ENCODE measurements at places on chromosomes 3 and 15.
A peak's percentile ranks its signal among the peaks of the same experiment; 100 is the strongest.

DNA sequence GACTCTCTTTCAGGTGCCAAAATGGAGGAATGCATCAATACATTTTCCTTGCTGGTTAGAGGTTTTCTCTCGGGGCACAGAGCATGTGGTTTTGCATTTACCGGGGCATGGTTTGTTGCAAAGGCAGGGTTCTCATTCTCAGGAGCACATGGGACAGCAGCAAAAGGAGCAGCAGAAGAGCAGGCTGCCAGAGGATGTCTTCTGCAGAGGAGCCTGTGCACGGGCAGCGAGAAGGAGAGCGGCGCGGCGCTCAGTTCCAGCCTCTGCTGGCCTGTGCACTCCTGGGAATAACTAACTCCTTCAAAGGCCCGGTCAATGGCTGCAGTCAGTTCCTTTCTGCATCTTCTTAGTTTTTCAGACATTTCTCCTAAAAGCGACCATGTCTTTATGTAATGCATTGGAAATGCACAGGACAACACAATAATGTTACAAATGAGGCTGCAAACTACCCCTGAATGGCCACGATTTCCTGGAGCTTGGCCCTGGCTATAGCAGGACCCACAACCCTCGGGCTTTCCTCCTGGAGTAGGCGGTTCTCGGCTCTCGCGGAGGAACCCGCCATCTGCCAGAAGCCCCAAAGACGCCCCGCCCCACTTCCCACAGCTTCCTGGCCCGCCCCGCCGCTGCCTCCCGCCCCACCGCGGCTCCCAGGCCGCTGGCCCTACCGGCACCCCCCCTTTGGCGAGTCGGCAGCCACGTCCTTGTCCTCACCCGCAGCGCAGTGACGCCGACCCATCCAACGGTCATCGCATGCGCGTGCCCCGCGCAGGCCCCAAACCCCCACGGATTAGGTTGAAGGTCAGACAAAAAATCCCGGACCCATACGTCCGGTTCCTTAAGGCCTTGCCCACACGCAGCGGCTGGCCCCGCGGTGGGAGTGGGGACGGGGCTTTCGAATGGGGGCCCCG, at the start of gene C3orf62:
Gene C3orf62 (minus strand): TSS at position 758 of the 908 bp plus-strand sequence. CDS start 360 bp downstream, at position 398.
- DNase-seq, result peak; percentile 94

GRCh38 chr15:32828507-32829186, 110.8 kb downstream of the GREM1 start:
- DNase-seq, result no peak

DNA sequence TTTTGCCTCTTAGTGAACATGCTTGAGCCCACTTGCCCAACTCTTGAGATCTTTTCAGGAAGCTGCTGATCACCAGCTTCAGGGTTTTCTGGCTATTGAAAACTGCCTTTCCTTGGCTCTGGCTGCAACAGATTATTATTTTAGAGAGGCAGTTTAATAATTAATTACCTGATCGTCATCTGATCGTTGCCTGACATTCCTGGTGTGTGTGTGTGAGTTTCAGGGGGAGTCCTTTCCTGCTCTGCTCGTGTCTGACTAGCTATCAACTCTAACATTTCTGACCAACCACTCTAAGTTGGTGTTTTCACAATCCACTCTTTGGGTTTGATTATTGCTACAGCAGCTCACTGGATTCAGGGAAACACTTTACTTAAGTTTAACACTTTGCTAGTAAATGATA, 84.3 kb upstream of the SPATA16 start:
- no peak for DNase-seq

DNA sequence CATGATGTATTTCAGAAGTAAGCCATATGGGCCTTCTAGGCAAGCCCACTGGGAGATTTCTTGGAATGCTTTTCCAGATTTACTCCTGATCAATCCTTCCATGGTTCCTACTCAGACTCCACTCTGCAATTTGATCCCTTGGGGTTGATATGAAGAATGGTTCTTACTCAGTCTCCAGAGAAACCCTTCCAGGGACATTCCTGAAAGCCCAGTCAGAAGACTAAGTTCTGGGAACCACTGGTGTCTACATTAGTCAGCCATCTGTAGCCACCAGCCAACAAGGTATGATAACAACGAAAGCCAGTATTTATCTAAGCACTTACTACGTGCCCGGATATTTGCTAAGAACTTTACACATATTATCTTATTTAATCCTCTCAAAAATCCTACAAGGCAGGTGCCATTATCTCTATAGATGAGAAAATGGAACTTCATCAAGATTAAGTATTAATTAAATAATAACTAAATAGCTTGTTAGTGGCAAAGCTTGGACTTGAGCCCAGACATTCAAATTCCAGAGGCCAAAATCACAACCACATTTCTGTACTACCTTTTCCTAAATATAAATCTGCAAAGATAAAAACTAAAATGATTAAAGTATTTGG, 32.7 kb downstream of the ZNF385D start:
- no peak for DNase-seq

DNA sequence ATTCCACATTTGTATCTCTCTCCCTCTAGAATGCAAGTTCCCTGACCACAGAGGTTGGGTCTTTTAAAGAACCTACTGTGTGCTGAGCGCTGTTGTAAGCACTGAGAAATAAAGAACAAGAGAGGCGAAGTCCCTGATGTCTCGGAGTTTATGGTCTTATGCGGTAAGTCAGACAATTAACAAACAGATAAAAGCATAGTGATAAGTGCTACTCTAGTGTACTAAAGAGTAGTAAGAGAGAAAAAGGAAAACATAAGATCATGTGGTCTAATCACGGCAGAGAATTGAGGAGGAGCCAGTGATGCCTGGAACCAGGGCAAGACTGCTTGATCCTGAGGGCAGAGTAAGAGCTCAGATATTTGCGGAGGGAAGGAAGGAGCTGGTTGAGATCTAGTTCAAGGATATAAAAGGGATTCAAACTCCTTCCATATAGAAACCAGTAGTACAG, 29.8 kb upstream of the TSC22D2 start:
- no peak for DNase-seq

DNA sequence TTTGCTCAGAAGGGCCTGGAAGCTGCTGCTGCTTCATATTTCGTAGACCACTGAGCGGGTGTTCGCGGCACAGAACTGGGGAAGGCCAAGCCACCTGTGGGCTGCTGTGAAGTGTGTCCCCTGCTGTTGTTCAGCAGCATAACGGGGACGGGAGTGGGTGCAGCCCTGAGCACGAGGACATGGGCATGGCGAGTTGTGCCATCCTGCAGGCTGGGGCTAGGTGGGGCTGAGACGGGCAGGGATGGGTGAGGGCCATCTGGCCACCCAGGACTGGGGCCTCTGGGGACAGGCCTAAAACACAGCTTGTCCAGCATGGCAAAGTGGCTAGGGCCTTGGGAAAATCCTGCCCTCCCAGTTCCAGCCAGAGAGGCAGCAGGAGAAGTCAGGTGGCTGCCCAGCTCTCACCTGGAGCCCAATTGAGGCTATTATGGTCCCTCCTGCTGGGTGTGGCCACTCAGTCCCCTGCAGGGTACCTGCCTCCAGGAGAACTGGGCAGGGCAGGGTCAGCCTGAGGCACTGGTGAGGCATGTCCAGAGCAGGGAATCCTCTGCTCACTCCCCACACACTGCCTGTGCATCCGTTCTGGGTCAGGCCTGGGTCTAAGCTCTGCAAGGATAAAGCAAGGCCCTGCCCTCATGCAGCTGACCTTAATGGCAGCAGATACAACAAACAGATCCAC, 29.5 kb downstream of the CFAP100 start:
- DNase-seq, result no peak

GRCh38 chr15:40343512-40343911, 2.8 kb upstream of the CCDC9B start:
- DNase-seq, result no peak

GRCh38 chr15:27086149-27086548, 115.2 kb downstream of the GABRG3 start:
- no peak for DNase-seq

GRCh38 chr3:42712688-42713372, 10.2 kb upstream of the HHATL start:
- DNase-seq, result peak; percentile 37

- no peak for DNase-seq
Observed at GRCh38 chr3:10289787-10290355, 2.9 kb downstream of the GHRL start.

GRCh38 chr15:47954196-47954595, 166.6 kb upstream of the SLC24A5 start:
- no peak for DNase-seq

GRCh38 chr3:10492364-10493201, 12.8 kb downstream of the ATP2B2 start:
- DNase-seq, result no peak

DNA sequence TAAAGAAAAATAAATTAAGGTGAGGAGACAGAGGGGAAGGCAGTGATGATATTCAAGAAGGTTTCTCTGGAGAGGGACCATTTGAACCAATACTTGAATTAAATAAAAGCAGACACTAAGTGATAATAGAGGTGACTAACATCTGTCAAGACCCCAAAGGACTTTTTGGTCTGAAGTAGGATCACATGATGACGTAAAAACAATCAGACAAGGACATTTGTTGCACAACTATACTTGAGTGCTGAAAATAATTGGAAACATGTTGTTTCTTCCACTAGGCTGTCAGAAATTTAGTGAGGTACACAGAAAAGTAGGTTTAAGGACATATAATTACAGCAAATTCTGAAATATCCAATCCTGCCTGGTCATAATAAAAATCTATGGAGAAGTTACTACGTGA, 179.5 kb downstream of the WNT5A start:
- DNase-seq, result no peak

- DNase-seq, result no peak
Observed at GRCh38 chr3:149374391-149374790, 3.1 kb downstream of the TM4SF1 start.

- DNase-seq, result no peak
Observed at GRCh38 chr3:150515210-150515609, 31.1 kb downstream of the SERP1 start.

- DNase-seq, result no peak
Observed at GRCh38 chr3:34065901-34066300, 267.5 kb downstream of the PDCD6IP start.

DNA sequence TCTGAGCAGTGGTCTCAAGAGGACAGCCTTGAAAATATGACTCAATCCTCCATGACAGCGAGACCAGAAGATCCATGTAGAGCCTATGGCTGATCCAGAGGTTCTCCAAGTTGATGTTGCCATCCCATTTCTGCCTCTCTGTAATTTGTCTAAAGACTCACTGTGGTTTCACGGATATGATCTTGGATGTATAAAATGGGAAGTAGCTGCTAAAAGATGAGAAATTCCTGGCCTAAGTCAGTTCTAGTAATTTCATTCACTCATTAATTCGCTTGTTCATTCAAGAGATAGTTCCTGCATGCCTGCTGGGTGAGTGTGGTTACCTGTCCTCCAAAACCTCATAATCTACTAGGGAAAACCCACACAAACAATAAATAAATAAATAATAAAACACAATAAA, 145.9 kb downstream of the TNIK start:
- no peak for DNase-seq

GRCh38 chr3:87503900-87504498, 227.6 kb upstream of the POU1F1 start:
- no peak for DNase-seq

- no peak for DNase-seq
Observed at GRCh38 chr15:33183334-33183733, 11.2 kb downstream of the FMN1 start.

DNA sequence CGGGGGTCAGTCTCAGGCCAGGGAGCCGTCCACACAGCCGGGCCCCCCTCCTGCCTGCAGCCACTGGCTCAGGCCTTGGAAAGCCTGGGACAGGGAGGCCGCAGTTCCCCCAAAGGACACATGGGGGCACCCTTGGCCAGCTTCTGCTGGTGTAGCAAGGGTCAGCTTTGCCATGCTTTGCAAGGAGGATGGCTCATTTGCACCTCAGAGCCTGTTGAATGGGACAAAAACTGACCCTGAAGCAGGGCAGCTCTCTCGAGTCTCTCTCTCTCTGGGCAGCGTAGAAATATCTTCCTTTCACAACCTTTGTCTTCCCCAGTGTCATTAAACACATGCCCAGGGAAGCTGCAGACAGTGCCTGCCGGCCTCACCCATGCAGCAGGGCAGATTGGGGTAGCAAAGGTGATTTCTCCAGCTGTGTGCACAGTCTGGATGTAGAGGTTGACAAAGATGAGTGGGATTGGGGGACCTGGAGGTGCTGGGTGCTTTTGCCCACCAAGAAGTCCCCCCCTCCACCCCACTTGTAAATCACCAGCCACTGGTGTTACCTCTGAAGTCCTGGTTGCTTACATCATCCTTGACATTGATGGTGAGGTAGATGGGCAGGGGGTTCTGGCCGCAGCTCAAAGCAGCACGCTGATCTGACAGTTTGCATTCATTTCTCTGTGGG, 17.4 kb upstream of the EHD4 start:
- DNase-seq, result peak; percentile 88

GRCh38 chr15:97199393-97200051, 761.0 kb upstream of the ARRDC4 start:
- DNase-seq, result no peak
